ENCODE measurements at places on chromosomes 6 and 20. TPM values are rescaled to one million over a fixed set of nuclear protein-coding genes. Genes with fewer than 3 reads are reported as not detected.

EYS gene
- total RNA-seq, result 4.5 TPM

GRCh38 chr6:40022867-40023266 is 88.6 kb upstream of the MOCS1 start:
- DNase-seq, result no peak

DNA sequence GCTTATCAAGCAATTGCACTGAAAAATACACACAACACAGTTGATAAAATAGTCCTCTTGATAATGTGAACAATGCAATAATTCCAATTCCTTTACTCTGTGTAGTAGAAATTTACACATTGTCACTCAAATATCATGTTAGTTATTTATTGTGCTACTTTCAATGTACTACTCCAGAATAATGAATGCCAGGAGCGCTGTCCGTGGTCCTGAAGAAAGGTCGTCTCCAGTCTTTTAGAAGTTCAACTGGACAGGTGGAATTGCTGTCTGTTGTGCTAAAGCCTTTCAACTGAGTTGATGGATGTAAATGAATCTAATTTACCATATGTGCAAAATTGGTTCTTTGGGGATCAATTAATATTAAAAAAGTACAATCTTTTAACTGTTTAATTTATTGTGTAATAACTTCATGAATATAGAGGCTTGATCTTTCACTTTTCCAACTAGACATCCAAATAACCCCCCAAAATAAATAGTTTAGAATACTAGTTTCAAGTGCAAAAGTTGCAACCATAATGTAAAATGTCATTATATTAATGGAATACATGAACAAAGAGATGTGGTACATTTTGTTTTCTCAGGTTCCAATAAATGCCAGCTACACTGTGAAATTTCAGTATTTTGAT is 3.2 kb downstream of the GRIK2 start:
- DNase-seq, result no peak

AARS2 gene
- total RNA-seq, result 15.1 TPM

- DNase-seq, result no peak
Measured at GRCh38 chr6:19866173-19866984, 29.2 kb downstream of the ID4 start.

THBS2 gene
- 39.5 TPM for total RNA-seq

TFAP2D gene
- not detected for total RNA-seq

- no peak for DNase-seq
Measured at GRCh38 chr20:10385850-10386544, 48.0 kb downstream of the MKKS start.

DNA sequence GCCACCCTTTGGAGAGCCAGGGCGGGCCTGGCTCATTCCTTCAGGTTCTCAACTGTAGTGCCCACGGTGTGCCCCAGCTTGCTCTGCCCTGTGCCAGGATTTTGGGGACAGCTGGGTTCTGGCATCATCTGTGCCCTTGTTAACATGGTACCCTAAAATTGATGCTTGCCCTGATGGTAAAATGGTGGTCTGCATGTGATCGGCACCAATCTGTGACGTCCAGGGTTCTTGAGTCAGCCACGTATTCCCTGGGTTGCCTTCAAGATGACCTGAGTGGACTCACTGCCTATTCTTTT is 31.2 kb upstream of the APCDD1L start:
- no peak for DNase-seq

GRCh38 chr6:22631091-22631490 is 61.7 kb downstream of the HDGFL1 start:
- no peak for DNase-seq

GRCh38 chr20:25491446-25492038 is 84.1 kb downstream of the GINS1 start:
- no peak for DNase-seq

- DNase-seq, result no peak
Measured at GRCh38 chr6:48110436-48111142, 408 bp downstream of the PTCHD4 start.

TGM3 gene
- not detected for total RNA-seq

Data from tibial nerve (tissue), 4 donors.